Uterine smooth muscle cell (primary cell): ENCODE measurements at places on chromosomes 6 and 20. TPM values are rescaled to one million over a fixed set of nuclear protein-coding genes. Genes with fewer than 3 reads are reported as not detected.

Gene RBBP8NL
- not detected in 2 replicates for total RNA-seq

Gene KHDC1L
- total RNA-seq = 0.50 TPM in 1 of 2 replicates, not detected in the other

Gene STAU1
- 41.4 and 45.1 TPM in 2 replicates for total RNA-seq

Gene ABCF1
- 45.4 and 62.5 TPM in 2 replicates for total RNA-seq

Gene HIVEP2
- 10.2 and 16.6 TPM in 2 replicates for total RNA-seq

Gene FAM229B
- 23.1 and 34.4 TPM in 2 replicates for total RNA-seq
